Uterine smooth muscle cell (primary cell): ENCODE measurements at places on chromosomes 2 and 18. TPM values are rescaled to one million over a fixed set of nuclear protein-coding genes. Genes with fewer than 3 reads are reported as not detected.

Gene INHA
- 0.11 and 0.50 TPM in 2 replicates for total RNA-seq

Gene SLC4A3
- 4.3 and 9.5 TPM in 2 replicates for total RNA-seq

Gene LRP2
- not detected in 2 replicates for total RNA-seq

Gene ASB1
- total RNA-seq: 35.6 and 47.7 TPM in 2 replicates

Gene REL
- total RNA-seq: 4.4 and 4.6 TPM in 2 replicates
